ENCODE measurements at places on chromosomes 16 and 17. TPM values are rescaled to one million over a fixed set of nuclear protein-coding genes. Genes with fewer than 3 reads are reported as not detected.

DNA sequence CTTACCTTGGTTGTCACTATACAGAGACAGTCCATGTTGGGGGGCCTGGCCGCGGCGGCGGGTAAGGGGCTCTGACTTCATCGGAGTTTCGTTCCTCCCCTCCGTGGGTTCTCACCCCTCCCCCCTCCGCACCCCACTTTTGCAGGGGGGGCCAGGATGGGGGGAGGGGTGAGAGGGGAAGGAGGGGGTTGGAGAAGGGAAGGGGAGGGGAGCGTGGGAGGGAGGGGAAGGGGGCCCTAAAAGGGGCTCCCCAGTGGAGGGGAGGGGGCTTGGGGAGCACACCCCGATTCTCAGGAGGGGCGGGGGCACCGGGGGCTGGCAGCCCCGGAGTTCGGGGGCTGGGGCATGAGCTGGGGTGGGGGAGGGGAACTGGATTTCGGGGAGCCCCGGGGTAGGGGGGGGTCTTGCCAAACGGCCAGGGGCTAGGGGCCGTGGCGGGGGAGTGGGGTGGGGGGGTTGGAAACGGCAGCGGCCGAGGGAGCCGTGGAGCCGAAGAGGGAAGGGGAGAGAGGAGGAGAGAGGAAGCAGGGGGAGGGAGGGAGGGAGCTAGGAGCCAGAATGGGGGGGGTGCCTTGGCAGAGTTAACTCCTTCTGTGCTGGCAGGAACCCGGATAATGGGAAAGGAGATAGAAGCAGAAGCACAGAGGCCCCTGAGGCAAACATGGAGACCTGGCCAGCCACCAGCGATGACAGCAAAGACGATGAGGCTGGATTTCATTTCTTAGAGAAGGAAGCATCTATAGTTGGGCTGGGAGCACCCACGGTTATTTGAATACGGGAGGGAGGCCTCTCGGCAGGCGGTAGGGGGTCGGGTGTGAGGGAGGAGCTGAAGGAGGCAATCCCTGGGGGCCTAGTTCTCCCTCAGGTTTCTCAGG lies 2.3 kb downstream of the DLG4 start:
- DNase-seq: peak; percentile 68

DNA sequence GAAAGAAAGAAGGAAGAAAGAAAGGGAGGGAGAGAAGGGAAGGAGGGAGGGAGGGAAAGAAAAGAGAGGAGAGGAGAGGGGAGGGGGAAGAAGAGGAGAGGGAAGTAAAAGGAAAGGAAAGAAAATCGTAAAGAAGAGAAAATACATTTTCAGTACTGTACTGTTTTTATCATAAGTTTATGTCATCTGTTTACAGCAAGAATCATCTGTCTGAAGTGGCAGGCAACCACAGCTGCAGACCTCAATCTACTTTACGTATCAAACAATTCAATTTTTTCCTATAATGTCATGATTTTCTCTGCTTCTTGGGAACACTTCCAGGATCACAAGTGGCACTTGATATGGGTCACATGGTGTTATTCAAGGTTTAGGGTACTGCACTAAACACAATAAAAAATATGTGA lies 58.3 kb downstream of the USP32 start:
- no peak for DNase-seq

DNA sequence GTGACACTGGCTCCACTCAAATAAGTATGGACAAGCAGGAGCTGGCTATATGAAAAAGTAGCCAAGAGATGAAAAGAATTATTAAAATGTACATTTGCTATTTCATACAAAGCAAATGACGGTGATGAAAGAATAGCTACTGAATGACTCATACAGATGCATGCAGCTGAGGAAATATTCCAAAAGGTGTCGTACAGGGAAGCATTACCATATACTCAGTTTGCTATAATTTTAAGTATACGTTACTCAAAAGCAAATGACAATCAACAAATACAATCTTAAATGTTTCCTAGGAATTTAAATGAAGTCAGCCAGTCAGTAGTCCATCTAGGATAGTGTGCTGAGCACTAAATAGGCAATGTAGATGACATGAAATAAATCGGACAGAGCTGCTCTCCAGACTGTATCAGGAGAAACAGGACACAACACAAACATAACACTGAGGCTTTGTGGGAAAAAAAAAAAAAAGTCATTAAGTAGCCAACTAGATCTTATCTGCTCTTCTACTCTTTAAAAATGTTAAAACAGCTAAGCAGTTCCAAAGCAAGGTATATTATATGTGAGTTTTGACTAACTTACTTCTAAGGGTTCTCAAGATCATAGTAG lies 65.0 kb downstream of the NCOR1 start:
- DNase-seq: no peak

DNA sequence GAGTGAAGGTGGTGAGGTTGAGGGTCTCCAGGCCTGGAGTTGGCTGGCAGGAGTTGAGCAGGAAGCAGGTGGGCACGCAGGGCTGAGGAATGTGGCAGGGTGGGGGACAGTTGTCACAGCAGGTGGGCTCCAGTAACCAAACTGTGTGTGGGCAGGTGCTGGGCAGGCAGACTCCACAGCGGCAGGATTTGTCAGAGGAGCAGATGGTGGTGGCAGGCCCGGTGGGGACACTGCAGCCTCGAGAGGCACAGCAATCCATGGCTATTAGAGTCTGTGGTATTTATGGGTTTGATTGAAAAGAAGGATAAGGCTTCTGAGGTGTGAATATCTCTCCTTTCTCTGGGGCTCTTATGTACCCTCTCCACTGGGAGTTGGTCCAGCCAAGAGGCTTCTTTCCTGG lies at the start of gene KRTAP3-3:
KRTAP3-3 (minus strand) TSS at position 326 of the 400 bp plus-strand sequence; CDS start at position 259, 67 bp downstream.
- DNase-seq: no peak

DNA sequence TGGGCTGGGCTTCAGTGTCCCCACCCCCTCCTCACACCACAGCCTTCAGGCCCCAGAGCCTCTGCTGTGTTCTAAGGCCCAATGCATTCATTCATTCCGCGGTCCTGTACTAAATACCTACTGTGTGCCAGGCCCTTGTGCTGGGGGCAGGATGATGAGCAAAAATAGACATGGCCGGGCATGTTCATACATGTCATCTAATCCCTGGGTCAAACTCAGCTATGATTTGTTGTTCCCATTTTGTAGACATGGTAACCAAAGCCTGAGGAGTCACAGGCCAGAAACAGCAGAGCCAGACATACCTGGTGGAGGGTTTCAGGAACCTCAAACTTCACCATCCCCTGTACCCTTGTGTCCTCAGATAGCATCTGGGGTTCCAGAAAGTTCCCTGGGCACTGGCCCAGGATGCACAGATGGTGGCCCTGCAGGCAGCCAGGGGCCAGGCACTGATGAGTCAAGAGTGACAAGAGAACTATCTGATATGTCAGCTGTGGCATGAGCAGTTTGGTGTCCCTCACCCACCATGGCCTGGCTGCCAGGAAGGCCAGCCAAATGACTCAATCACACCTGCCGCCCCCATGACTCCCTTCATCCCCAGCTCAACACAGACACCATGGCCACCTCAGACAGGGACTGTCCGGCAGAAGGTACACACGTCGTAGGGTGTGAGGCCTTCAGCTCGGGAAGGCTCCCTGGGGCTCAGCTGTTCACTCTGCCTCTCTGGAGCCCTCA lies 2.7 kb upstream of the RRAD start:
- DNase-seq: no peak

DNA sequence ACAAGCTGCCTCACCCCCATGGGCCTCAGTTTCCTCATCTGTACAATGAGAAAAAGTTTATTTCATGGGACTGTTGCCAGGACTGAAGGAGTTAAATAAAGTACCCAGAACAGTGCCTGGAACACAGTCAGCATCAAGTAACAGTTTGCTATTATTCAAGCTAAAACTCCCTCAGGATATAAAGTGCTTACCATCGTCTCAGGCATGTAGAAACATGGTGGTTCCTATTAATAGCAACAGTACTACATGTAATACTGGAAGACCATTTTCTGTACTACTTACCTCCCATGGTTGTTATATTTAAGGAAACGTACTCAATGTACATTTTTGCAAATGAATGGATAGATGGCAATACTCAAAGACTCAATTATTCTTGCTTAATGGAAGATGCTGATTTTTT lies 93.4 kb downstream of the NCOR1 start:
- DNase-seq: no peak

DNA sequence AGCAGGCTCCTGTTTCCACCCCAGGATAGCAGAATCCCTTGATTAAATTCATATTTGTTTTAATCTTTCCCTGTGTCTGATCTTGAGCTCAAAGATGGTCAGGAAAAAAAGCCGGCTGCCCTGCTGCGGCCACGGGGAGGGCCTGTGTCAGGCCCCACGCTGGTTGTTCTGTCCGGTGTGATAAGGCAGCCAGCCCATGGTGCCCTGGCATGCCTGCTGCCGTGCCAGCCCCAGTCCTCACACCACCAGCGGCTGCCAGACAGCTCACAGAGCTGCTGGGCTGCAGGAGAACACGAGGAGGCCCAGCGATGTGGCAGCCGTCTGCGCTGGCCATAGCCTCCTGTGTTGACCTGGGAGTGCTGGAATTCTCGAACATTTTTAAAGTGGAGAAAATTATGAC lies 34.7 kb upstream of the BRD7 start:
- no peak for DNase-seq

TLCD3A gene
- total RNA-seq: 11.7 TPM

CCDC40 gene
- total RNA-seq: not detected

PROCA1 gene
- 5.9 TPM for total RNA-seq

GPR142 gene
- total RNA-seq: not detected

ARSG gene
- total RNA-seq: 51.6 TPM

C16orf46 gene
- total RNA-seq: 1.2 TPM

CLDN7 gene
- 0.65 TPM for total RNA-seq

USP32 gene
- total RNA-seq: 28.0 TPM
